ENCODE measurements at places on chromosomes 5 and 9.
A peak's percentile ranks its signal among the peaks of the same experiment; 100 is the strongest.

DNA sequence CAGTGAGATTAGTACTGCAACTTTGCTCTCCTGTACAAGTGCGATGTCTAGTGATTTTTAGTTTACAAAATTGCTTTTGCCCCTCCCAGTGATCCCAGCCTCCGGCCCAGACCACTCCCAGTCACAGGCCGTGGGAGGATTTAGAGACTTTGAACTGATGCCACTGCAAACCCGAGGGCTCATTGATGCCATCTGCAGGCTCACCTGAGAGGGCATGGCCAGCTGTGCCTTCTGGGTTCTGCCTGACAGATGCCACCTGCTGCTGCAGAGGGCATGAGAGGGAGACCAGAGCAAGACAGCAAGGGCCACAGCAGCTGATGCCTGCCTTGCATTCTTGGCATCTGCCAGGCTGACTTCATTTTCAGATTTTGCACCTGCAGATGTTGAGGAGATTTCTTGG is 593.8 kb downstream of the CDK5RAP2 start:
- peak; percentile 46 for DNase-seq

DNA sequence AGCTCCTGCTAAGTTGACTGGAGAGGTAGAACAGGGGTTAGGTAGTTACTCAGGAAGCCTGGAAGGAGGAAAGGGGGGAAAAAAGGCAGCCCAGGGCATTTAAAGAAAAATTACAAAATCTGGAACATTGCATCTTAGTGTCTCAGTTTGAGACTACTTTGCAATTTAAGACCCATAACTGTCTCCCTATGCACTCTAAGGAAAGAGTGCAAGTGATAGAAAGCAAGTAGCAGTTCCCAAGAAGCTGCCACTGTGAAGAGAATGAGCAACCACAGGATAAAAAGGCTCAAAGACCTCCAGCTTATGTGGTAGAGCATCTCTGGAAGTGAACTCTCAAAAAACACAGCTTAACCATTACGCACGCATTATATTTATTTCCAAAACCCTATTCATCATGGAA is 141.8 kb downstream of the SLCO4C1 start:
- no peak for DNase-seq

DNA sequence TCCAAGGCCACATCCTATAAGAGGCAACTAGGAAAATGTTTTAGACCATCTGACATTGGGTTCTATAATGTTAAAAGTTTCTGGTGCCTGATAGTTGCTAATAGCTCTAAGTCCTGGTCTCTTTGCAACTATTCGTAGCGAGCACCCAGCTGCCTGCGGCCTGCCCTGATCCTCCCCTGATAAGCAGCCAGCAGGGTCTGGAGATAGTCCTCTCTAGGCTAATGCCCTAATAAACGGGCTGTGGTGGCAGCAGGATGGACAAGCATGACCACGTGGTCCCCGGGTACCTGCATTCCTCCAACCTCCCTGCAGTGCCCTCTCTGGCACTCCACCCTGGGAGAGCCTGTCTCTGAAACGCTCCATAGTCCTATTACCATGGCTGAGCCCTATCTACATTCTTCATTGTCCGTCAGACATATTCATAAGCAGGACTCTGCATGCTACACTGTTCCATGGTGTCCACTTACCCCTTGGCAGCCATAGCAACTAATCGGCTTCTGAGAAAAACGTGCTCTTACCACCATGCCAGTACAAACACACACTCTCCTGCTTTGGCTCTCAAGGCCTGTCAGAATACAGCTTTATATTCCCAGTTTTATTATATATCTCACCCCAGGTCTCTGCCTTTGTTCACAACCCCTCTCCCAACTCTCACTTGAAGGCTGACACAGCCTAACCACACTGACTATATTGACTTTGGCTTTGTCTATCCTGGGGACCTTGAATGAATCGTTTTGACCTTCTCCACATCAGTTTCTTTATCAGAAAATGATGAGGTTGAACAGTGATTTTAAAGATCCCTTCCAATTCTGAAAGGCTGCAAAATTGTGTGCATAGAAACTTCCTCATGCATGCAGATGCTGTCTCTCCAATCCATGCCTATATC is 49.9 kb upstream of the DAPK1 start:
- DNase-seq, result peak; percentile 68

DNA sequence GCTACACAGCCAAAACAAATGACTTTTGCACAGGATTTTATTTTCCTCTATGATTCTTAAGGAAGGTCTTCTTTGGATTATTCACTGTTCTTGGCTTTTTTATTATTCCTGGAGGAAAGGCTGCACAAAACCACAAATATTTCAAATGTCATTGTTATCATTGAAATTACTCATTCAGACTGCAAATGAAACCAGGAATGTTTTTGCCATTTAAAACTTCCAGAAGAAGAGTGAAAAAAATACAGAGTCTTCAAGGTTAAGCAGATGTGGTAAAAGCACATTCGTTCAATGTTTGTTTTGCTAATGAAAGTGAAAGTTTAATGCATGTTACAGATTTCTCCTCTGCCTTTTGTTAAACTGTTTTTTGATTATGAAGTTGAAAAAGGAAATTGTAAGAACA is 238.2 kb downstream of the TLE4 start:
- DNase-seq, result no peak

DNA sequence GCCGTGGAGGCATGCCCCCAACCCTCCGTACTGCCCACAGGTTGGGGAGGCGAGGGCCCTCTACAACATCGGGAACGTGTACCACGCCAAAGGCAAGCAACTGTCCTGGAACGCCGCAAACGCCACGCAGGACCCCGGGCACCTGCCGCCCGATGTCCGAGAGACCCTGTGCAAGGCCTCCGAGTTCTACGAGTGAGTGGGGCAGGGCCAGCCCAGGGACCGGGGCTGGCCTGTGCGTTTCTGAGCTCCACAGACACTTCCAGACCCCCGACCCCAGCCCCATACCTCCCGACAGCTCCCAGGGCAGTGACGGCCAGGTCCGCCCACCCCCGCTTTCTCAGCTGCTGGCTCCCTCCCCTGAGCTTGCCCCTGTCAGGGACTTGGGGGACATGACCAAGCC is 9.5 kb downstream of the GPSM1 start:
- DNase-seq, result no peak

Measured in NCI-H1092 (cell line).